ENCODE measurements at places on chromosomes 2 and 18.

DNA sequence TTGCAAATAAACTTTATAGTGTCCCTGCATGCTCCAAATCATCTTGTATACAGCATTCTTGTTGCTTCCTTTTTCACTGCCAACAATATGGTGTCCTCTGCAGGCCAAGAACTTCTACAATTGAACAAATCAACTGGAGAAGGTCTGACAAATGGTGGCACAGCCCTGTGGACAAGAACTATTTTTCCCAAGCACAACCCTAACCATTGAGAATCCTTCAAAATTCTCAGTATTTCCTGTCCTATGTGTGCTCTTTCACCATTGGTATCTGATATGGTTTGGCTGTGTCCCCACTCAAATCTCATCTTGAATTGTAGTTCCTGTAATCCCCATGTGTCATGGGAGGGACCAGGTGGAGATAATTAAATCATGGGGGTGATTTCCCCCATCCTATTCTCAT, 865.1 kb upstream of the ACVR2A start:
- H3K27me3 ChIP-seq, result no peaks in the 10 kb centered on the region
- H3K36me3 ChIP-seq, result no peaks in the 10 kb centered on the region
- no peak for DNase-seq

DNA sequence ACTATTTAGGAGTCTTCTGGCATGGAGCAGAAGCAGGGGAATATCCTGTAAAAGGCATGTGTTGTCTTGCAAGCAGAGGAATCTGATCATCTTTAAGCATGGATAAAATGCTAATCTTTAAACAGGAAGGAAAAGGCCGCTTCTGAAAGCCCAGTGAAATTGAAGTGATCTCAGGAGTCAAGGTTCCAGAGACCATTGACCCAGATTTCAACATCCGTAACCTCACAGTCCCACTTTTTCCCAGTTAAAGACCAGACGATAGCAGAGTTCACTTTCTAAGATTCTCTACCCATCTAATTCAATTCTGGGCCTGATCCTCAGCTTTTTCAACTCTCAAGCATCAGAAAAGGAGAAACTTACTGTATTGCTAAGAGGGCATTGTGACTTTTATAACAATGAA, 332.2 kb upstream of the LRP1B start:
- no peaks in the 10 kb centered on the region for H3K27me3 ChIP-seq
- no peak overlapping the region for H3K27ac ChIP-seq
- DNase-seq, result no peak
- no peaks in the 10 kb centered on the region for H3K36me3 ChIP-seq

DNA sequence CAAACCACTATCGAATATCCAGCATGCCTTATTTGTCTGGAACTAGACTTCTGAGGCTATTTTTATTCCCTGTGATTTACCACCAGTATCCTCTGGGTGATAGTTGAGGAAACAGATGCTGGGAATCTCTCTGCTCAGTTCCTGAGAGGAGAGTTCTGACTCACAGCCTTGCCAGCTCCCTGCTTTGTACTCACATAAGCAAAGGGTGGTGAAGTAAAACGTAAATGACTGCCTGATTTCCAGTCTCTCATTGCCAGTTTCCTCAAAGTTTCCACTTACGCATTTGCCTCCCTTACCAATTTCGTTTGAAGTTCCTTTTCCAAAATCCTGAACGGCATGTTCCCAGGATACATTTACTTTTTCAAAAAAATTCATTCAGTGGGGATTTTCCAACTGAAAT, 69.2 kb upstream of the HNRNPA3 start:
- no peak for DNase-seq
- H3K4me1 ChIP-seq, result peaks cover under 1% of the 10 kb centered on the region
- H3K4me3 ChIP-seq, result no peak overlapping the region
- H3K27me3 ChIP-seq, result peaks cover 26% of the 10 kb centered on the region
- H3K36me3 ChIP-seq, result no peaks in the 10 kb centered on the region
- H3K27ac ChIP-seq, result no peak overlapping the region

GRCh38 chr2:202723746-202724145, 89.0 kb downstream of the FAM117B start:
- H3K4me3 ChIP-seq, result no peak overlapping the region
- no peaks in the 10 kb centered on the region for H3K27me3 ChIP-seq
- H3K27ac ChIP-seq, result no peak overlapping the region
- H3K4me1 ChIP-seq, result peaks cover 35% of the 10 kb centered on the region
- H3K36me3 ChIP-seq, result no peaks in the 10 kb centered on the region
- DNase-seq, result no peak

- peaks cover 7% of the 10 kb centered on the region for H3K4me1 ChIP-seq
- H3K4me3 ChIP-seq, result no peak overlapping the region
- DNase-seq, result no peak
- peaks cover 13% of the 10 kb centered on the region for H3K27me3 ChIP-seq
- H3K27ac ChIP-seq, result no peak overlapping the region
Measured at GRCh38 chr2:9984871-9985480, 33.5 kb downstream of the GRHL1 start.

DNA sequence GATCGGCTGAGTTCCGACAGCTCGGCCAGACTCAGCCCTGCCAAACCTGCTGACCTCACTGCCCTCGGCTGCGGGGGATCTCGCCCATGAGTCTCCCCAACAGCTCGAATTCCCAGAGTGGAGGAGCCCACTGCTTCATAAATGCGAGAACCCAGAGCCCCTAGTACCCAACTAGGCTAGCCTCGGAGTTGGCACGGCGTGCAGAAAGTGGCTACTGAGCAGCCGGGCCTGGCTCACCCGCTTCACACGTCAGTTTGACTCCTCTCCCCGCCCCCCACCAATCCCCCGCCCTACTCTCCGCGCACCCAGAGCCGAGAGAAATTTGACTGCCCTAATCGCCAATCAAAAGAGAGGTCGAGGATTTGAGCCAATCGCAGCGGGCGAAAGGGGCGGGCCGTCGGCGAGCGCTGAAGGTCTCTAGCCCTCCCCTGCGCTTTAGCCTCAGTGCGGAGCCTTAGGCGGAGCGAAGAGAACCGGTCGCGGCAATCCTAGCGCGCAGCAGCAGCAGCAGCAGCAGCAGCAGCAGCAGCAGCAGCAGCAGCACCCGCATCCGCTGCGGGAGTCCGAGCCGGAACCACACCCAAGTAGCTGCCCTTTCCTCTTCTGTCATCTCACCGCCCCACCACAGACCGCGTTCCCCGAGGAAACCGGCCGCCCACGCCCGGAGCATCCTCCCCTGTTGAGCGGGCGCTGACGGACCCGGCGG, at the start of gene GLS:
TSS of gene GLS (plus strand) at position 444 of the 706 bp plus-strand sequence. CDS start 264 bp downstream, outside the sequence.
- H3K36me3 ChIP-seq, result peaks cover 15% of the 10 kb centered on the region
- H3K27me3 ChIP-seq, result no peaks in the 10 kb centered on the region
- peak; percentile 96 for DNase-seq

DNA sequence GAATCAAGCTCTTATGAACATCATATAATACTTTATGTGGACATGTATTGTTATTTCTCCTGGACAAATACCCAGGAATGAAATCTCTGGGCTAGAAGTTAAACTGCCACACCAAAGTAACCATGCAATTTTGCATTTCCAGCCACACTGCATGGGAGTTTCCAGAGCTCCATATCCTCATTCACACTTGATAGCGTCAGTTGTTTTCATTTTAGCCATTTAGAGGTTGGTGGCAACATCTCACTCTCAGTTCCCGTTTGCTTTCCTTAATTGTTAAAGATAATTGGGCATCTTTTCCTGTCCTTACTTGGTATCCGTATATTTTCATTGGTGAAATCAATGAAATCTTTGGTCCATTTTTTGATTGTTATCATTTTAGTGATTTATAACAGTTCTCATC, 47.8 kb downstream of the SH3YL1 start:
- peaks cover 9% of the 10 kb centered on the region for H3K36me3 ChIP-seq
- H3K27ac ChIP-seq, result no peak overlapping the region
- no peak overlapping the region for H3K4me3 ChIP-seq
- H3K27me3 ChIP-seq, result peaks cover 9% of the 10 kb centered on the region

DNA sequence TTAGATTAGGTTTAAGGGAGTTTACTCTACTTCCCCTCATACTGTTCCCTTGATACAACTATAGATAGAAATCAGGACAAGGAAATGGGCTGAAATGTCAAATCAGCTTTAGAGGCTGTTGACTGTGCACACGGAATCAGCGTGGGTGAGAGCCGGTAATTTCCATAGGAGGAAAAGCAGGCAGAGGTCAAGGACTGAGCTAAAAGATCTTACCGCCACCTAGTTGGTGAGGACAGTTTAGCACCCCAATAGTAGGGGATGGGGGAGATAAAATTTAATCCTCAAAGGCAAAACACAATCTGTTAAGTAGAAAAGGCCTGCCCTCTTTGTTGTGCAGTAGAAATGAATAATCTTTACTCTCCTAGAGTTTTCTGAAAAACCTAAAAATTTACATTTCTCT, 1154.5 kb upstream of the CHAC2 start:
- no peaks in the 10 kb centered on the region for H3K4me1 ChIP-seq
- no peak overlapping the region for H3K27ac ChIP-seq
- H3K36me3 ChIP-seq, result no peaks in the 10 kb centered on the region
- no peak for DNase-seq

DNA sequence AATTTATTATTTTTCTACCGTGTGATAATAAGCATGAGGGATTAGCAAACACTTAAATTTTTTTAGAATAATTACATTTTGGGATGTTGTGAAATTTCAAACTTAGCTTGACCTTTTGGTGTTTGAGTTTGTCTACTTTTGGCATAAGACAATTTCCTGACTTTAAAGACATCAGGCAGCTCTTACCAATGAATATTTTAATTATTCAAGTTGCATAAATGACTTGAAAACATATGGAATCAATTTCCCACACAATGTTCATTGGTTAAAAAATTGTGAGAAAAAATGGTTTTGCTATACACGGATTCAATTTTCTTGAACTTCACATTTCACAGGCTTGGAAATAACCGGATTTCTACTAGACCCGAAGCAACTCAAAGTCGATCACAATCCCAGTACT, 243.4 kb downstream of the IKZF2 start:
- H3K4me3 ChIP-seq, result no peak overlapping the region
- H3K27ac ChIP-seq, result no peak overlapping the region
- H3K36me3 ChIP-seq, result no peaks in the 10 kb centered on the region
- no peaks in the 10 kb centered on the region for H3K27me3 ChIP-seq

DNA sequence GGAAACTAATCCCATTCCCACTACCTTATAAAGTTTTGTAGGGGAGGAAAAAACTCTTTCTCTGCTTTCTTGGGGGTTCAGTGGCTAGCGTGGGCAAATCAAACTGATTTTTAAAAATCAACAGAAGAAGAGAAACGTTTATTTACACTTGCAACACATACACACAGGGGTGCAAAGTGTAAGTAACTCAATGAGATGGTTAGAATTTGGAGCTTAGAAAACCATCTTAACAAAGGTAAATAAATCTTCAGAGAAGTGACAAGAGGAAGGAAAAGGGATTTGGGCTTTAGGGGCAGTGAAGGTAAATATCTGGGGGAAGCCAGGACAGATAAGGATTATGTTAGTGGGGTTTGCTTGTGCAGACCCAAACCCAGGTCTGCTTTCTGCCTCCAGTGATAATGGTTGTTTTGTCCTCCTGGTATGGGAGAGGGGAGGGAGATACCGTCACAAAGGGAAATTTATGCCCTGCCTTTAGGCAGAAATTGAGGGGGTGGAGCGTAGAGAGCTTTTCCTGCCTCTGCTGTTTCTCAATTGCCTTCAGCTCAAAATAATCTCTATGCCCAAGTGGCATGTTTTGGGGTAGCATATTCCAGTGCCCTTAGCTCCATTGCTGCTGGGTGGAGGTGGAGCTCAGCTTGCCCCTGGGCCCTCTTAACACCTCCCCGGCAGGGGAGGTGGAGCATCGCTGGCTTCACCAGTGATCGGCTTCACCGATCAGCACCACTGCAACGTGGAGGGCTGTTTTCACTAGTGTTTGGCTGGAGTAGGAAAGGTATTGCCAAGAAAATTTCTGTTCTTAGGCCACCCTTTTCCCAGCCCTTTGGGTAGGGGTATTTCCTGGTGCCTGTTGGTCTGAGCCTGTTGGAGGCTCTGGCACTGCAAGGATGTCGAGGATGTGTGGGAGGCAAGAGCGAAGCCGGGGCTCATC, 92.2 kb downstream of the TEX51 start:
- H3K36me3 ChIP-seq, result no peaks in the 10 kb centered on the region
- peaks cover 61% of the 10 kb centered on the region for H3K27me3 ChIP-seq
- H3K27ac ChIP-seq, result no peak overlapping the region
- no peak overlapping the region for H3K4me3 ChIP-seq

DNA sequence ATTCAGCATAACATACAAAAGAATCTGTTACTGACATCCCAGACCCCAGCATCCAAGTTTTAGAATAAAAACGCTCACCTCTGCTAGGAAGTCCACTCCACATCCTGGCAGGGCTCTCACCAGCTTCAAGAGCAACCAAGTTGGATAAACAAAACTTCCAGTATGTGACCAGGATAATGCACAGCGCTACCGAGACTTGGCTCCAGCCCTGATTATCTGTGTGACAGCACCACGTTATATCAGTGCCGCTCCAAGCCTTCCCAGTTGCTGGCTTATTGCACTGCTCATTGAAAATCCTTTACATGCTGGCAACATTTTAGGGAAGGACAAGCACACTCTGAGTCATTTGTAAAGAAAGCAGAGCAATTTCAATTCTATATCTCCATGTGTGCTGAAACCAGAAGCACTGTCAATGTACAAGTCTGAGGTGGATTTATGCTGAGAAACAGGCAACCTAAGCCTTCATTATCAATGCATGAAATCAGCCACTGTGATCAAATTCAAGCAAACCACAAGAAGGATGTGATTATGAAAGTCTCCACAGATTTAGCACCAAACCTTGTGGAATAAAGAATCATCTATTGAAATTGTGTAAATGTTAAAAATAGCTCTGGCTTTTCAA, 115.7 kb downstream of the ZNF385B start:
- H3K4me3 ChIP-seq, result no peak overlapping the region
- no peaks in the 10 kb centered on the region for H3K36me3 ChIP-seq
- H3K4me1 ChIP-seq, result no peaks in the 10 kb centered on the region
- no peak overlapping the region for H3K27ac ChIP-seq
- no peak for DNase-seq

All from naive B cell (primary cell).